ENCODE measurements at places on chromosomes 2 and 18.

DNA sequence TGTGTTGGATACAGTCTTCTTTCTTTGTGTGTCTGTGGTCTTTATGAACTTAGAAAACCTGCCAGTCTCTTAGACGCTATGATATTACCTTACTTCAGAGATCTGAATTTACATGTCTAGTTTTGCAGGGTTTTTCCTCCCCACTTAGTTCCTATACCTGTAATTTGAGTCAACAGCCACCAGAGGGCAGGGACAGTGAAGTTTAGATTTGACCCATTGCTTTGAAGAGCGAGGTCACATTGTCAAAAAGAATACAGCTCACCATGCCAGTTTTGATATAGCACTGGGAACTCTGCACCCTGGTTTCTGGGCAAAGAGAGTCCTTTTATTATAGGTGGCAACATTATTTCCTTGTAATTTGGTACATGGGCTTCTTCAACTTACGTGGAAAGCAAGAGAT lies 102.3 kb downstream of the MAPK4 start:
- DNase-seq: no peak

GRCh38 chr2:101689114-101689825 lies 8.2 kb upstream of the MAP4K4 start:
- no peak for DNase-seq

- no peak for DNase-seq
Observed at GRCh38 chr2:149271575-149271974, 58.8 kb upstream of the LYPD6 start.

DNA sequence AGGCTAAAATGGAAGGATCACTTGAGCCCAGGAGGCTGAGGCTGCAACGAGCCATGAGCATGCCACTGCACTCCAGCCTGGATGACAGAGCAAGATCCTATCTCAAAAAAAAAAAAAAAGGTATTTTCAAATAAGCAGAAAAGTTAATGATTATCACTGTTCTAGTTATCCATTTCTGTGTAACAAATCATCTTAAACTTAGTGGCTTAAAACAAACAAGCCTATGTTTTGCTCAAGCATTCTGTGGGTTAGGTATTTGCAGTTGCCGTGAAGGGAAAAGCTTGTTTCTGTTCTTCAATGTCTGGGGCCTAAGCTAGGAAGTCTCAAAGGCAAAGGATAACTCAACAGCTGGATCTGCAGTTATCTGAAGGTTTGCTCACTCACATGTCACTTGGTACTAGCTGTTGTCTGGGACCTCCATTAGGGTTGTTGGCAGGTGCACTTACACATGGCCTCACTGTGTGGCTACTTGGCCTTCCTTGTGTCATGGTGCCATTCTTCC lies 14.1 kb downstream of the MFF start:
- no peak for DNase-seq

- DNase-seq: no peak
Observed at GRCh38 chr2:122367646-122368010, 612.2 kb downstream of the TSN start.

GRCh38 chr2:88897715-88898114 lies 206.2 kb downstream of the RPIA start:
- no peak for DNase-seq

All from ecto neural progenitor cell (in vitro differentiated cells).